C1 segment of cervical spinal cord (tissue), 14 donors: ENCODE measurements at places on chromosomes 7 and 10.

- DNase-seq, result no peak
These were observed 228.2 kb downstream of the ATRNL1 start for GRCh38 chr10:115321360-115321759.

DNA sequence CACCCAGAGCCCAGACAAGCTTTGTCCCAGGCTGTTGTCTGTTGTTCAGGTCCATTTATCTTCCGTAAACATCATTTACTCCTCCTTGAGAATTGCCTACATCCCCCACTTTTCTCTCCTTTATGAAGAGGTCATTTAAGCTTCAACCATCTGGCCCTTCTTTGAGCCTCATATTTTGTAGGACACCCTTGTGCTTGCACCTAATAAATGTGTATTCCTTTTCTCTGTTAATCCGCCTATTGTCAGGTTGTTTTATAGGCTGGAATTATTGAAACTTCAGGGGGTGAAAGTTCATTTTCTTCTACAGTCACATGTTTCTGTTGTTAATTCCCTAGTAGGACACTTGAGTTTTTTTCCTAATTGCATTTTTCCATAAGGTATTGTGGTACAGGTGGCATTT is 19.6 kb upstream of the CTTNBP2 start:
- DNase-seq, result no peak

DNA sequence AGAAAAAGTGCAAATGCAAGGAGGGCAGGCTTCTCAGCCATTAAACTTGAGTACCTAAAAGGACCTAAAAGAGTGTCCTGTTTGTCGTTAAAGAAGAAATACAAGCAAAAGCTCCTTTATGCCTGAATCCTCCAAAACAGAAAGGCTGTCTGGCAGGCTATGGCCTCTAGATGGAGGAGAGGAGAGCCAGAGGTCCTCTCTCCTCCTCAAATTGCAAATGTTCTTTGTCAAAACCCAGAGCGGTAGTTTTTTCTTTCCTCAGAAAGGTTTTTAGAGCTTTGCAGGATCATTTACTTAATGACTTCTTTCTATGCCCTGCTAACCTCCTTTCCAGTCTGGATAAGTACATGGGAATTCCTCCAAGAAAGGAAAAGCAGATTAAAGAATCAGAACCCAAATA is 1.9 kb upstream of the SORCS1 start:
- DNase-seq, result no peak

DNA sequence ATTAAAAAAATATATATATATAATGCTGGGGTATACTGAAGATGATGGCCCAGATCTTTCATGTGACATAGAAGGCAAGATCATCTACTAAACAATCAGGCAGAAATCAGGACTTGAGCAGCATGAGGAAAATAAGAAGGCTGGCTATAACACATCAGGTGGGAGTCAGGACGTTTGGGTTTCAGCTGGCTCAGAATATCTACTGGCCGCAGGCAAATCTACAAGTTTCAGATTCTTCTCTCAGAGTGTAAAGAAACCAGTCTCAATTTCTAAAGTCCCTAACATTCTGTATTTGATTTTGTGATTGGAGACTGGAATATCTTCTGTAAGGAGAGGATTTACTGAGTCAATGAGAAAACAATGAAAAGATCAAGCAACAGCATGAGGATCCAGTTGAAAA is 37.7 kb upstream of the FAM3C start:
- no peak for DNase-seq

GRCh38 chr7:113722006-113722405 is 196.8 kb downstream of the PPP1R3A start:
- no peak for DNase-seq
